ENCODE measurements at places on chromosomes 7 and 10.

DNA sequence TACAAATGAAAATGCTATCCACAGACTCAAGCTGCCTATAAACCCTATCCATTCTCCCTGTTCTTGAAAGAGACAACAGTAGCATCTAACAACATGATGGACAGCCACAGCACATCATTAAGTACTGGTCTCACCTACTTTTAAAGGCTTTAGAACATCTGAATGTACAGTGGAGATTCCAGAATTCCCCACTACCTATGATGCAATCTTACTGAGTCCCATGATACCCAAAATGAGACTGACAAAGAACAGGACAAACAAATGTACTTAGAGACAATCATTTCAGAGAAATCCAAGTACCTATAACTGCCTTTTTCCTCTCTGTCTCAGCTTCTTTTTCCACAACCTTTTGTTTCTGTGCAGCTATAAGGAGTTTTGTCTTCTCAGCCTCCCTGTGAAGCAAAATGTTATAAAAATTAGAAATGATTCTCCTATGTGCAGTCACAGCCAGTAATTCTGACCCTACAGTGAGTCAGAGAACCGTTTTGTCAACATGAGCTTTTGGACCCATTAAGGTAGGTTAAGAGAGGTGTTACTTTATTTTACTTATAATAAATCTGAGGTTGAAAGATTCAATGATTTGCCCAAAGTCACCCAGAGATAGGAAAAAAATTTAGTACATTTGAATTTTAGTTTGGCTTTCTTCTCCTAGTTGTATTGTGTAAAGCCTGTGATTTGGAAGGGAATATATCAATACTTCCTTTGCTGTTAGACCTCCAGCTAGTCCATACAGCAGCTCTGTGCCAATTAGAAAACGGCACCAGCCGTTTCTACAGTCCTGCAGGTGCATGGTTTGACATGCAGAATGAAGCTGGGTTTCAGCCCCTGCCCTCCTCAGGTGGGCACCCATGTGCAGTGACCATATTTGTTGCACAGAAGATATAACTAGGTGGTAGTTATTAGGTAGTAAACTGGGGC lies 21.9 kb downstream of the ERLIN1 start:
- DNase-seq: no peak

DNA sequence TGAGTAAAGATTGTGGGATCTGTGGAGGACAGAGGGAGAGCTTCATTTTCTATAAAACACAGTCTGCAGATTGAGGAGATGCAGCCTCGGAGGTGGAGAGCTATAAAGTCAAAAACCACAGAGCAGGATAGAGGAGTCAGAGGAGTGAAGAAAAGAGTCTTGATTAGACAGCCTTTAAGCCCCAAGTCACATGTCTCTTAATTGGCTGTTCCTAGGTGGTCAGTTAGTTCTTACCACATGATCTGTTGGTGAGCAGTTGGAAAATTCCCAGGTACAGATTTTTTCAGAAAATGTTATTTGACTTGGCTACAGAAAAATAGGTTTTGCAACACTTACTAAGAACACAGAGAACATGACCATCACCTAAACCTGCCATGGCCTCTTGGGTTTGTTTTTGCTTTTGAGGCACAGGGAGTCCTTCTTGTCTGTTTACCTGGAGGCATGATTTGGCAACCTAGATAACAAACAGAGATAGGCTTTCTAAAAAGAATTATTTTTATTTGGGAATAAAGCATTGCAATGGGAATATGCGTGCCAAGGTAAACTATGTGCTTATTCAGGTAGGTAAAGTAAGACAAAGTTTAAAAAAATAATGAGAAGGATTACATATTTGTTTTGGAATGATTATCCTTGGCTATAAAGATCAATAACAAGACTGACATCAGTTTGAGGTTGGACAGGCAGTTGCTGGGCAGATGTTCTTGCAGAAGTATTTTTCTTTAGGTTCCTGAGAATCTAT lies 604 bp upstream of the CYP3A43 start:
- DNase-seq: no peak

DNA sequence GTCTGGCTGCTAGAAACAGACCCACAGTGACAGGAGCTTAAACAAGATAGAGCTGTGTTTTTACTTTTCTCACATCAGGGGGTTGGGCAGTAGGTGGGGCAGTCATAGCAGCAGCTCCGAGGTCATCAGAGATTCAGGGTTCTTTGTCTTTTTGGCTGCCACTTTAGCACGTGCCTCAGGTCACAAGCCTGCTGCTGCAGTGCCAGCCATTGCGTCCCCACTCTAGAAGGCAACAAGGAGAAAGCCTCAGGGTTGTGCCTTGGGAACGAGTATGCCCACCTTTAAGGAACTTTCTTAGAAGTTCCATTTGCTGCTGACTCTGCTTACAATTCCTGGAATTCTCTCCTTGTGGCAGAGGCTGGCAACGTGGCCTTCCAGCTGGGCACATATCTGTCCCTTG lies 660.7 kb upstream of the FOXK1 start:
- DNase-seq: no peak

- no peak for DNase-seq
Observed at GRCh38 chr10:132458586-132459300, 61.7 kb downstream of the PWWP2B start.

- DNase-seq: no peak
Observed at GRCh38 chr10:107213861-107214260, 49.4 kb upstream of the SORCS1 start.

DNA sequence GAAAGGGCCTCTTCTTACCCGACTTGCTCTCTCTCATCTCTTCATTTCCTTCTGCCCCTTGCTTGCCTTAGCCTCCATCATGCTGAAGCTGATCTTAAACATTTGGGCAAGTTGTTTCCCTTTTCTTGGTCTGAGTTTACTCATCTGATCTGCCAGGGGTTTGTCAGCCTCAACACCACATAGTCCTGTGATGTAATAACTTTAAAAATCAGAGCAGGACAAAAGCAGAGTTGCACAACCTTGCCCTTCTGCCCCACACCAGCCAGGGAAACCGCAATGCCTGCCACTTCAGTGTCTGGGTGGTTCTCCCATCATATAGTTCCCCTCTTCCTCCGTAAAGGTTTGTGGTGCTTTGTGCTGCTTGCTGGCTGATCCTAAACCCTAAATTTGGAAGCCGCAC lies 9.9 kb upstream of the LIPM start:
- no peak for DNase-seq

- DNase-seq: no peak
Observed at GRCh38 chr7:143210541-143210940, 11.3 kb upstream of the TAS2R40 start.

DNA sequence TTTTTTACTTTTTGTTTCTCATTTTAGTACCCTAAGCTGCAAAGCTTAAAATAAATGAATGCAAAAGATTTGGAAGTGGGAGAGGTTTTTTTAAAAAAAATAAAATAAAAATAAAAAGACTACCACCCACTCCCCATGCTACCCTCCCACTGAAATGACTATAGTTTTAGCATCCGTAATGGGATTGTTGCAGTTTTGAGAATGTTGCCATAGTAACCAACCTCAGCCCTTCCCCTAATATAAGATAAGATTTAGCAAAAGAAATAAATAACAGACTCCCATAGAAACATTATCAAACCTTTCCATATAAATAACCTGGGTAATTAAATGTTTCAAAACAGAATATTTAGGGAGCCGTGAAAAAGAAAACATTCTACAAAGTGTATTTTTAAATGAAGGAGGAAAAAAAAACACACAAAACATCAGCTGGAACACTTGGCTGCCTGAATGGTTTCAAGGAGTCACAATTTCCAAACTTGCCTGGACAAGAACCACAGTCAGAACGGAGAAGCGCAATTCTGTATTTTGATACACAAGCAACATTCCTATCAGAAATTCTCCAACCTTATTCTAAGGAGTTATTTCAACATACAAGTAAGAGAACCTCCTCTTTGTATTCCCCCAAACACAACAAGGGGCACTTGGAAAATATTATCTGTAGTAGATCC lies 57.4 kb downstream of the DGKI start:
- no peak for DNase-seq

- DNase-seq: no peak
Observed at GRCh38 chr10:114042895-114043531, 653 bp upstream of the ADRB1 start.

- no peak for DNase-seq
Observed at GRCh38 chr7:156374335-156374734, 266.2 kb upstream of the RNF32 start.

DNA sequence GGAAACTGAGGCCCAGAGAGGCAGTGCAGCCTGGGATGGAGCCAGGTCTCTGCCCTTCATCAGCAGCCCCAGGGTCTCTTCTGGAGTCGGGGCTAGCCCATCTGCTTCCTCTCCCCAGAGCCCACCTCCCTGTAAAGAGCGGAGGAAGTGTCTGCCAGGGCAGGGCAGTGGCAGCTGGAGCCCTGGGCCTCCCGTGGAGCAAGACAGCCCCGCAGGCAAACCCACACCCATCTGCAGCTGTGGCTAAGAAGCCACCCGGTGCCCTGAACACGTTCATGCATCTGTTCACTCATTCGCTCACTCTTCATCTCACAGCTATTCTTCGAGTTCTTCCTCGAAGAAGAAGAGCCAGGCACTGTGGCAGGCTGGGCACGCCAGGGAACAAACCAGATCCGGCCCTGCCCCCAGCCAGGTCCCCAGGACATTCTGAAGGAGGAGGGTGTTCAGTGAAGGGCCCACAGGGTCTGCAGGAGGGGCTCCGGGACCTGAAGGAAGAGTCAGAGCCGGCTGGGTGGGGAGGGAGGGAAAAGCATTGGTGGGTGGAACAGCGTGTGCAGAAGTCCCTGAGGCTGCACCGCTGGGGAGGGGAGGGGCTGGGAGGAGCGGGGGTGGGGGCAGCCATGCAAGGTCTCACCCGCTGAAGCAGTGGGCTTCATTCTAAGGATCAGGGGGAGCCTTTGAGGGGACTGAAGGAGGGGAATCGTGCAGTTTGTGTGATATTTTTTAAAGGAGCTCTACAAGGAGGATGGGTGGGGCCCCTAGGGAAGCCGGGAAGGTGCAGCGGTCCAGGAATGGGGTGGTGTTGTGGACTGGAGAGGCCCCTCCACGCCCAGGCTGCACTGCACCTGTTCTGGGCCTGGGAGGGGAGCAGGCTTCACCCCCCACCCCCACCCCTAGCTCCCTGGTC lies 99.1 kb downstream of the UNCX start:
- no peak for DNase-seq

GRCh38 chr7:24971333-24972165 lies 8.4 kb downstream of the OSBPL3 start:
- DNase-seq: no peak

GRCh38 chr10:131891929-131892805 lies 8.6 kb upstream of the PPP2R2D start:
- DNase-seq: no peak

- DNase-seq: no peak
Observed at GRCh38 chr10:29908962-29909361, 150.4 kb downstream of the JCAD start.

GRCh38 chr7:123367484-123368122 lies 166.8 kb downstream of the IQUB start:
- peak; percentile 20 for DNase-seq

GRCh38 chr7:151853896-151854719 lies 22.8 kb downstream of the PRKAG2 start:
- DNase-seq: no peak

DNA sequence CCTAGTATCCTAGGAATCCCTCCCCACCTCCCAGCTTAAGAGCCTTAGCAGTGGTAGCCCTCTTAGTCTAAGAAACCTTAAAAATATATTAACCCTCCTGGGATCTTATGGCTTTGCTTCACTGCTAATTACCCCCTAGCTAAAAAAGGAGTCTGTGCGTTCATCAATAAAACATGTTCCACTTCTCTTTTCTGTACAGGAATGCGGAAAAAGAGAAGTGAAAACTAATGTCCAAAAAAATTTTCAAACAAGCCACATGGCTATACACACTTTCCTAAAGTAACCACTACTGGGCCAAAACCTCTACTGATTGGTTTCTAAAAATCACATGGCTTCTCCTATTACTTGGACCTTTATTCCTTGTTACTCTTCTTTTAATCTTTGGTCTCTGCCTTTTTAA lies 667.1 kb upstream of the LRRTM3 start:
- DNase-seq: no peak

DNA sequence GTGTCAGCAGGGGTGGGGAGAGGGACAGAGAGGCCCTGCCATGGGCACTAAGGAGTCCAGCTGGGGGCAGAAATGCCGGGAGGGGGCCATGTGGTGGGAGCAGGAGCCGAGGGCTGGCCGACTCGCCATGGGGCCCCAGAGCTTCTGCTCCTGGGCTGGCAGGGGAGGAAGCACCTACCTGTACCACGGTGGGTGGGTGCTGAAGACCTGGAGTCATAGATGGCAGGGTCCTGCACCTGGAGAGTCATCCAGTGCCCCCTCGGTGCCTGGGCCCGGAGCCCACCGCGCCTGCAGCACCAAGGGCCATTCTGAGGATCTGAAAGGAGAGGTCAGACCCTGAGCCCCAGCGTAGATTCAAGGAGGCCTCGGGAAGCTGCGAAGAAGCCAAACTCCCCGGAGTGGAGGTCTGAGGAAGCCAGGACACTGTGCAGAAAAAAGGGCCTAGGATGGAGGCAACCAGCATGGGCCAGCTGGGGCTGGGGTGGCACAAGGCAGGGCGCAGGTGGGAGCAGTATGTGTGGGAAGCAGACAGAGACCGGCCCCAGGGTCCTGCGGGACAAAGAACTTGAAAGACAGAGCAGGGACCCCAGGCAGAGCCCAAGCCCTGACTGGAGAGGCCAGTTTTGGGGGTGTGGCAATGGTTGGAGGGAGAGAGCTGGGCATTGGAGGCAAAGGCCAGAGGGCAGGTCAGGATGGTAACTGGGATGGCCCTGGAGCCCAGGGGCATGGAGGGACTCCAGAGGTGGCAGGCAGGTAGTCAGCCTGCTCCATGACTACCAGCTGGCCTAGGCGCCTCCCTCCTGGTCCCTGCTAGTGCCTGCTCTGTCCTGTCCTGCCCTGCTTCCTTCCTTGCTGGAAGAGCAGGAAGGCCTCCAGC lies 26.7 kb upstream of the SMARCD3 start:
- no peak for DNase-seq

DNA sequence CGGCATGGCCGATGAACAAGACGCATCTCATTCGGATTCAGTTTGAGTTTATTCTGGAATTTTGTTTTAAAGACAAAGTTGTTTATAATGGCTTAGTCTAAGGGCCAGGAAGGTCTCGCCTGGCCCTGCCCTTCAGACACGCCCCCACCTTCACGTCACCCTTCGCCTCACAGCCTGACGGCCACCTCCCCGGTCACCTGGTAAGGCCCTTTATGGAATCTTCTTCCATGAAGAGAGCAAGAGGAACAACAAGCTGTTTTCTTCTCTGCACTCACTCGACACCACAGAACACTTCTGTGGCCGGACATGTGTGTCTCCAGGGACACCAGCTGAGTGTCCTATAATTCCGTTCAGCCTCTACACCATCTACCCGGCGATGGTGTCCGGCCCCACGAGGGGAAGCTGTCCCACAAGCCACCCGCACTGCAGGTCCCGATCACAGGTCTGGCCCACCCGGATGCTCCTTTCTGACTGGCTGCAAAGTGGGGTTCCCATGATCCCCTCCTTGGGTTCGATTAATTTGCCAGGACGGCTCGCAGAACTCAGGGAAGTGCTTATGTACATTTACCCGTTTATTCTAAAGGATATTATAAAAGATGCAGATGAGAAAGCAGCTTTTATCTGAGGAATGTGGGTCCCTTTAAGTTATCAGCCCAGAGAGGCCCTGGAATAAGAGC lies 17.4 kb upstream of the KNDC1 start:
- DNase-seq: no peak

All from Panc1 (cell line).